ENCODE measurements at places on chromosomes 1 and 21.

GRCh38 chr1:222095606-222096475 lies 354.0 kb upstream of the DUSP10 start:
- peak; percentile 31 for DNase-seq

GRCh38 chr1:64981601-64982533 lies 15.5 kb upstream of the JAK1 start:
- DNase-seq, result no peak

- DNase-seq, result no peak
Measured at GRCh38 chr1:72051538-72051937, 230.8 kb downstream of the NEGR1 start.

DNA sequence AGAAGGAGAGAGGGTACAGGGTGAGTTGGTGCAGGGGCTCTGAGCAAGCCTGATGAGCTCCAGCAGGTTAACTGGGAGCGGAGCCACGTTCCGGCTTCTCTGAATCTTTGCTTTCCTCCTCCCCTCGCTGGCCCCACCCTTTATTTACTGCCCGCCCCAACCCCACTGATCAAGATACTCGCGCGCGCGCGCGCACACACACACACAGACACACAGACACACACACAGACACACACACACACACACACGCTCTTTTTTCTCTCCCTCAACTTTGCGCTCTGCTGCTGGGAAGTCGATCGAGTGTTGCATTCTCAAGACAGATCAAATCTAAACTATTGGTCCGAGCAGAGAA lies at the start of gene GRIK1:
Gene GRIK1 (minus strand): TSS at position 73 of the 352 bp plus-strand sequence.
- no peak for DNase-seq

DNA sequence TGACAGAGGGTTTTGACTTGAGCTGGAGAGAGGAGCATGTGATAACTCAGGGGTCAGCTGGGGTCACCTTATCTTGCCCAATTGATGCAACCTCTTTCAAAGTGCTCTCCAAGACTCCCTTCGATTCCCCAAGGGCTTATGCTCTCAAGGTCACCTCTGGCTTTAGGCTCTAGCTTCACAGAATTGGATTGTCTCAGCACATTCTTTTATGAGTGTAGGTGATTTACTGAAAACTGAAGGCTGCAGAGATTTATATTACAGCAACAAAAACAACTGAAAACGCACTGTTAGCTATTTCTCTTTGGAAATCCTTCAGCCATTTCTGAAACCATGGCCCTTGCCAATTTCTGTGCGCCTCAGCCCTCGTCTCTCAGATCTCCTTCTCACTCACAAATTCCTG lies 34.5 kb upstream of the MAP1LC3C start:
- no peak for DNase-seq

GRCh38 chr1:46512792-46513190 lies 23.2 kb downstream of the DMBX1 start:
- no peak for DNase-seq

- no peak for DNase-seq
Measured at GRCh38 chr1:161928056-161928455, 95.6 kb downstream of the OLFML2B start.

DNA sequence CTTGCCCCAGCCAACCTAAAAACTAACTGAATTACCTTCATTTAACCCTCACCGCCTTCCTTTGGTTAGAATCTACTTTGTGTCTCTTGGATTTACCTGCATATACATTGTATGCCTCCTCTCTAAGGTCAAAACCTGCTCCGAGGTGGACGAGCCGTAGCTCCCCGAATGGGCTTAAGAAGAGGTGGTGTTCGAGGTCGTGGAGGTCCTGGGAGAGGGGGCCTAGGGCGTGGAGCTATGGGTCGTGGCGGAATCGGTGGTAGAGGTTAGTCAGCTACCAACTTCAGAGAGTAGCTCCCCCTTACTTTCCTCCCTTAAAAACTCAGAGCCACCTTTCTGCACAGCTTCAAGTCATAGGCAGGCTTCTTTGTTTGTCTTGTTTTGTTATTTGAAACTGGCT lies 9.2 kb downstream of the CHTOP start:
- DNase-seq, result no peak

- DNase-seq, result no peak
Measured at GRCh38 chr1:66624412-66625060, 90.6 kb downstream of the SGIP1 start.

DNA sequence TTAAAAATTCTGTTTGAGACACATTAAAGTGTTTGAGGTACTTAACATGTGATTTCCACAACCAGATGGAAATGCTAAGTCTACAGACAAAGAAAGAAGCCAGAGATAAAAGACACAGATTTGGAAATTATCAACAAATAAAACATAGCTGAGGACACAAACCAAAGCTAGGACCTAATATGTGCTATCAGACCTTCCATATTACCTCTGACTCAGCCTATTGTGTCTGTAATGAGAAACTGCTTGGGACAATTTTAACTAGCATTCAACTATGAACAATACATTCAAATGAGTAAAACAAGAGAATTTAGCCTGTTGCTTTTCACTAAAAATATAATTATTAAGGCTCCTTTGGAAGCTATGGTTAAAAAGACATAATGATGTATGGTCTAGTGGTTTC lies 54.6 kb downstream of the WNT2B start:
- no peak for DNase-seq

DNA sequence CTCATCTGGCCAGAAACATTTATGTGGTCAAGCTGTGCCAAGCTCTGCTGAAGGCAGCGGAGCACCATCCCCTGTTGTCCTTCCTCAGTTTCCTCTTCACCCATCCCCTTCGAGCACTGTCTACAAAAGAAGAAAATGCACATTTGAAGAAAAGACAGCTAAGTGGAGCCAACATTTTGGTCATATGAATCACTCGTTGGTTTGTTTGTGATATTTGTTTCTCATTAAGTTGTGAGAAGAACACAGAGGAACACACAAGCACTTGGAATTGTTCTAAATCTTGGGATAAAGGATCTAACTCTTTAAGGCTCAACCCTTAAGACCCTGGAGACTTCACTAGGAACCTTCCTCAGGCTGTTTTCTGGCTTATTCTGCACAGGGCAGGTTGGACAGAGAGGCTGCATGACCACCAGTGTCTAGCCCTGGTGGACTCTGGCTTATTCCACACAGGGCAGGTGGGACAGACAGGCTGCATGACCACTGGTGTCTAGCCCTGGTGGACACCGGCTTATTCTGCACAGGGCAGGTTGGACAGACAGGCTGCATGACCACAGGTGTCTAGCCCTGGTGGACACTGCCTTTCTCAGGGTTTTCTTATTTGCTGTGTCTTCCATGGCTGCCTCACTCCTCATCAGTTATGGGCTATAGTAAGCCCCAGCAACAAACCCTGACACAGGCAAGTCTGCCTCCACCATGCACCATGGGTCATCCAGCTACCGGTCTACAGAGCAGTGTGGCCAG lies 35.3 kb upstream of the COL6A2 start:
- DNase-seq, result no peak

DNA sequence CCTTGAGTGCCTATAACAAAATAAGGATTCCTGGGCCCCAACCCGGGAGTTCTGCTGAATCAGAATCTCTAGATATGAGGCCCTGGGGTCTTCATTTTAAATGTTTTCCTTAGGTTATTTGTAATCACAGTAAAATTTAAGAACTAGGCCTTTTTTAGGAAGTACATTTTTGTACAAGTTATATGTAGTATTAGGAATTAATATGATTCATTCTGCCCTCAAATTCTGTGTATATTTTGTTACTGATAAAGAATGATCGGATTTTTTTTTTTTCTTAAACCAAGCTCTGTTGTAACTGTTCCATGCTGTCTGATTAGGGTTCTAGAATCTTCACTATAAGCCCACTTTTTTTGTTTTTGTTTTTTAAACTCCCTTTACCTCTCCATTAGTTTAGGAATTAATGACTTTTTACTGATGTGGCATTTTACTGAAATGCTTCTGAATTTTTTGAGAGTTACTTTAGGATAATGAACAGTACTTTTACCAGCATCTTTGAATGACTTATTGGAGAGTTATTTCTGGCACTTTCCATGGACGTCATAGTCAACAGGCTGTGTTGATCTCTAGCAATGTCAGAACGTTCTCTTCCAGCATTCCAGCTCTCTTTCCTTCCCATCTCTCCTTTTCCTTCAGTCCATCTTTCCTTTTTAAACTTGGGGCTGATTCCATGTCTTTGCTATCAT lies 48.3 kb downstream of the CLIC4 start:
- DNase-seq, result no peak

DNA sequence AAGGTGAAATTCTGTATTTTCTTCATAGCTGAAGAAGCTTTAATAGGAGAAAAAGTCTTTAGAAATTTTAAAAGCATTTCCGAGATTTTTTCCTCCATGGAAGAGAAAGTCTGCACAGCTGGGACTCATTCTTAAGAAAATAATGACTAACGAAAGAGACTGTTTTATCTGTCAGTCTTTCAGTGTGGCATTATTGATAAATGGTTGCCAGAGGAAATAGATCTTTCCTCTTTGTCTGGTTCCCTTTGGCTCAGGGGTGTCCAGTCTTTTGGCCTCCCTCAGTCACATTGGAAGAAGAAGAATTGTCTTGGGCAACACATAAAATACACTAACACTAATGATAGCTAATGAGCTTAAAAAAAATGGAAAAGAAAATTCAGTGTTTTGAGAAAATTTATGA lies 49.9 kb downstream of the KDM1A start:
- DNase-seq, result no peak

GRCh38 chr1:186897008-186897407 lies 68.3 kb downstream of the PLA2G4A start:
- DNase-seq, result no peak

DNA sequence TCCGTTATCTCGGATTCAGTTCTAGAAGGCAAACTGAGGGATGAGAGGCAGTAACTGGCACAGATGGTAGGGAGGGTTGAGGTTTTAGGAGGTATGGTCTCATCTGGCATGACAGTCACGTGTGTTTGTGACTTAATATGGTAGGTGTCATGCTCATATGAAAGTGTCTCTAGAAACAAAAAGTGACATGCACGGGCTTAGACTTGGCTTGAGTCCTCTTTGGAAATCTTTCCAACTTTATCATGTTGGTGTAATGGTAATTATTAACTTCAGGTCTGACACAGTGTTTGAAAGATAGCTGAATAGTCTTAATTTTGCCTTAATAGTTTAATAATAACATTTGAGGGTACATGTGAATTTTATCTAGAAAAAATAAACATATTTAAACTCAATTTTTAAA lies 218.1 kb downstream of the FMN2 start:
- no peak for DNase-seq
